ENCODE measurements at places on chromosomes 3 and 15.

GRCh38 chr3:157919319-157919887, 186.8 kb downstream of the SHOX2 start:
- no peak for DNase-seq

DNA sequence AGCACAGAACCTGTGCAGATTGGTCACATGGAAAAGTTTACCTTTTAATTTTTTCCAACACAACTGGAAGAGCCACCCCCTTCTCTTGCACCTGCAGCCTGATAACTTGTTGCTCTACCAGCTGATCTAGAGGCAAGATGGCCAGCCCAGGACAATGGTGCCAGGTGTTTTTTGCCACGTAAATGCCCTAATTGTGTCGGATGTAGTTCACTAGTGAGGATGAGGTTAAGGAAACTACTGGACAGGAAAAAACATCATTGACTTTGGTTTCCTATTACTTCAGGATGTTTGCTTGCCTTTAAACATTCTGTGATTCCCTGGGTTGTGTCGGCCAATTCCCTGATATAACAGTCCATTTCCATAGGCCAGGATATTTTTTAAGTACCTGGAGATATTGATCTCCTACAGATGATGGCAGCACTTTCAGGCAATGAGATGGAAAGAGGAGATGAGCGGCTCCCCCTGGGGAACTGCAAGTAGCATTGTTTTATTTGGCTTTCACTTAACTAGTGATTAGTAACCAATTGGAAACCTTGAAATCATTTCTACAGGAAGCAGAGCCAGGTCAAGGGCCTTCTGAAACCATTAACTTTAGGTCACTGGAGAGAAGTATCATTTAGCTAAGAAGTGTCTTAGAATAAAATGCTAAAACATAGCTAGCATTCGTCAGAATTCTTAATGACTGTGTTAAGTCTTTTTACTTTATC, 72.5 kb downstream of the OSBPL10 start:
- DNase-seq, result peak; percentile 70

GRCh38 chr3:70179111-70179510, 133.3 kb downstream of the MDFIC2 start:
- no peak for DNase-seq

DNA sequence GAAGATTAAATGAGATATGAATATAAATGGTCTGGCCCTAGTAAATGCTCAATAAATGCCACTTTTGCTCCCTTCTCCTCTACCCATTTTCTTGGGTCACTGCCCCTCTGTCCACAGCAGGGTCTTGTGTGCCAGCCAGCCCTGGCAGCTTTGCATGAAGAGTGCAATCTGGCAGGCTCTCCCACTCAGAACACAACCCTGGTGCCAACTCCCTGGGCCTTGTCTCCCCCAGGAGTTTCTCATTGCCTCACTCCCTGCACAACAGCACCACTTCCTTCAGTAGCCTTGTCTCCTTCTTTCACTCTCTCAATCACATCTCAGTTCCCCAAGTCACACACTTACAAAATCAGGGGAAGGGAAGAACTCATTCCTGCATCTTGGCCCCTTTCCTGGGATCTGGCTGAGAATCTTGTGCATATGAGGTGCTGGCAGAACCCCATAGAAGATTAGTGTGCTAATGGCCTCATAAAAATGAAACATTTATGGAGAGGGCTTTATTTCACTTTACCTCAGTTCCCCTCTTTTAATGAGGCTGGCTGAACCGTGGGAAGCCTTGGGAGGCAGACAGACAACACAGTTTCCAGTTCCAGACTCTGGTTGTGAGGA, 445.9 kb upstream of the PROK2 start:
- DNase-seq, result no peak

GRCh38 chr3:187042346-187042745, 97.0 kb downstream of the RPL39L start:
- no peak for DNase-seq

- peak; percentile 68 for DNase-seq
Measured at GRCh38 chr3:143000528-143000927, 842 bp upstream of the U2SURP start.

DNA sequence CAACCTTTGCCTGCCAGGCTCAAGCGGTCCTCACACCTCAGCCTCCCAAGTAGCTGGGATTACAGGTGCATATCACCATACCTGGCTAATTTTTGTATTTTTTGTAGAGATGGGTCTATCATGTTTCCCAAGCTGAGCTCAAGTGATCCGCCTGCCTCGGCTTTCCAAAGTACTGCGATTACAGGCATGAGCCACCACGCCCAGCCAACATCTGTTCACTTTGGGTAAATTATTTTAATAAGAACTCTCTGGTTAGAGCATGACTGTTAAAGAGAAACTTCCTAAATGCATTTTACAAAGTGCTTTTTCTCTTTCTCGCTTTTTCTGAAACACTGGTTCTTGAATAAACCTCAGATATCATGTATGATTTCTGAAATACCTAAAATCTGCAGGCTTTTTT, 172.5 kb downstream of the PTPRG start:
- DNase-seq, result no peak

DNA sequence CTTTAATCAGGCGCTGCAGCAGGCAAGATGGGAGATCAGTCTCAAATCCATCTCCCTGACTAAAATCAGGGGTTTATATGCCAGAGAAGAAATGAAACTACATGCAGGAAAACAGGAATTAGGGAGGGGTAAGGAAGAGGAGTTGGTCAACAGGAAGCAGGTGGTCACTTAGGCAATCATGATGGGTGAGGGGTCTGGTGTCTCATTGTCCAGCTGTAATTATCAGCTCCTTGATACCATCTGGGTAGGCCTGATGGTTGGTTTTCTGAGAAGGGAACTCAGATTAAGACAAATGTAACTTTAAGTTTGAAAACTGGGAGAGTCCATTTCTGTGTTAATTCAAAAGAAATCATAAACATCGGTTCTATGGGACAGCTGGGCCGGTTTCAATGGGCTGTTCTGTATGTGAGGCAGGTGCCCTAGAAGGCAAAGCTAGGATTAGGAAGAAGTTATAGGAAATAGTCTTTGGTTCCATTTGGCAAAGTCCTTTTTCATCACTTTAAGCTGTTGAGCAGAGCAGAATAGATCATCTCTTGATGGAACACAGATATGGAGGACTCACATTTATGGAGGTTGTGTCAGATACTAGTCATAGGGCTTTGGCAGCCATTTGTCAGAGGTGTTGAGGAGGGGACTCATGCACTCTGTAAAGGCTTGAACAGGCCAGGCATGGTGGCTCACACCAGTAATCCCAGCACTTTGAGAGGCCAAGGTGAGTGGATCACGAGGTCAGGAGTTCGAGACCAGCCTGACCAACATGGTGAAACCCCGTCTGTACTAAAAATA, 149.4 kb downstream of the VGLL4 start:
- DNase-seq, result no peak

- no peak for DNase-seq
Measured at GRCh38 chr3:146692254-146692653, 87.1 kb upstream of the PLSCR5 start.

DNA sequence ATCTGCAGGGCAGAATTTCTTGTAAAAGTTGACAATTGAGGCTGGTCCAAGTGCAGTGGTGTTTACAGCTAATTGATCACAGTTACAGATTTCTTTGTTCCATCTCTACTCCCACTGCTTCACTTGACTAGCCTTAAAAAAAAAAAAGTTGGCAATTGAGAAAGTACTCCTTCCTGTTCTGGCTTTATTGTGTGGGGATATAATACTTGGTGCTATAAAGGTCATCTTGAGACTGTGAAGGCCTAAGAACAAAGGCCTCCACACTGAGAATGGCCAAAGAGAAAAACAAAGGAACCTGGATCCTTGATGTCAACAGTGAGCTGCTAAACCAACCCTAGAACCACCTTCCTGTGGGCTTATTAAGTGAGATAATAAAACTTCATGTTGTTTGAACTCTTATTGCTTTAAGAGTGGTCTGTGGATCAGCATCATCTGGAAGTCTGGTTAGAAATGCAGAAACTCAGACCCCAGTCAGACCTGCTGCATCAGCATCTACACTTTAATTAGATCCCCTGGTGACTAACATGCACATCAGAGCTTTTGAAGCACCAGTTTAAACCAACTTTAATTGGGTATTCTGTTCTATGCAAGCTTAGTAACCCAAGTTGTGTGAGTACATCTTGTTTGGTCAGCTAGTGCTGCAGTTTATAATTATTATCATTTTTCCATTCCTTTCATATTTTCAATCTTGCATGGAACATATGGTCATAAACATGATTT, 55.2 kb downstream of the TMOD3 start:
- no peak for DNase-seq

DNA sequence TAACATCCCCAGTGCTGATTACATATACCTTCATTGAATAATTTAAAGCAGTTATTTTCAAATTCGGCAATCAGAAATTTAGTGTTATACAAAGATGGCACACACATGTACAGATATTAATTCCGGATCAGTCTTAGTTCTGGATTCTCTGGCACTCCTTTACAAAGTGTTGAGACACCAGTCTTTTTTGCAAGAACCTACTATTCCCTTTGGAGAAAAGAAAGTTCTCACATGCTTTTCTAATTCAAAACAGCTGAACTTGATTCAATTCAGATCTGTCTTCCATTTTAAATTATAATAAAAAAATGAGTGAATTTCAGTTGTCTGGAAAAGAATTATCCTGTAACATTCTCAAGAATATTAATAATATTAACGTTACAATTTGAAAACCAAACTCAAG, 20.4 kb downstream of the CCDC191 start:
- no peak for DNase-seq

DNA sequence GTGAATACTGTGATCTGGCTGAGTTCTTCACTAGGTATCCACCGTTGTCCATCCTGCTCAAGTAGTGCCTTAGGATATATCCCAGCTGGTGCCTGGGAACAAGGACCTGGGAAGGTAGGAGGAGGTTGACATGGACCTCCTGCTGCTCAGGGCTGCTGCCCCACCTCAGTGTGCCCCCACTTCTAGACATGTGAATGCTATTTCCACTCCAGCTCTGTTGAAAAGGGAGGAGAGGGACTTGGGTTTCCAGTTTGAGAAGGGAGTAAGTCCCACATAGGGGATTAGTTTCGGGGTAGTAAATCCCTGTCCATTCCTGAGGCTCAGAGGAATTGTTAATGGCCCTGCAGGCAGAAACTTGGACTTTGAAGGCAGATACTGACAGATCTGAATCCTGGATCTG, 32.9 kb upstream of the ETV5 start:
- DNase-seq, result no peak

GRCh38 chr15:100901296-100901695, 17.9 kb upstream of the LRRK1 start:
- no peak for DNase-seq

DNA sequence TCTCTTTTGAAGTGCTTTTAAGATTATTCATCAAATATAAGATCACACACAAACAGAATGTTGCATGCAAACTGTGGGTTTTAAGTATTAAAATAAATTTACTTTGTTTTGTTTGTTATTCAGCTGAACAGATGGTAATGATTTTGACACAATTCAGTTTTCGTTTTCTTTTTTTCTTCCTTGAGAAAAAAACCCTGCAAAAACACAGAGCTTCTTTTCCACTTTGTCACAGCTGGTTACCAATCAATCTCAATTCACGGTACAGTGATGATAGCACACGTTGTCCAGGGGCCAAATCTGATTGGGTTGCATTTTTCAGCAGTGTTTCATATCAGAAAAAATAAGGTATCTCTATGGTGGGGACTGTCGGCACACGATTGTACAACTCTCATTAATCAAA, 473.6 kb downstream of the ROBO2 start:
- DNase-seq, result no peak

GRCh38 chr15:88454867-88455810, 12.0 kb downstream of the MRPL46 start:
- peak; percentile 64 for DNase-seq

GRCh38 chr15:78351539-78351938, 11.4 kb downstream of the CRABP1 start:
- DNase-seq, result no peak

- peak; percentile 80 for DNase-seq
Measured at GRCh38 chr3:106728315-106729098, 648.7 kb upstream of the CCDC54 start.

DNA sequence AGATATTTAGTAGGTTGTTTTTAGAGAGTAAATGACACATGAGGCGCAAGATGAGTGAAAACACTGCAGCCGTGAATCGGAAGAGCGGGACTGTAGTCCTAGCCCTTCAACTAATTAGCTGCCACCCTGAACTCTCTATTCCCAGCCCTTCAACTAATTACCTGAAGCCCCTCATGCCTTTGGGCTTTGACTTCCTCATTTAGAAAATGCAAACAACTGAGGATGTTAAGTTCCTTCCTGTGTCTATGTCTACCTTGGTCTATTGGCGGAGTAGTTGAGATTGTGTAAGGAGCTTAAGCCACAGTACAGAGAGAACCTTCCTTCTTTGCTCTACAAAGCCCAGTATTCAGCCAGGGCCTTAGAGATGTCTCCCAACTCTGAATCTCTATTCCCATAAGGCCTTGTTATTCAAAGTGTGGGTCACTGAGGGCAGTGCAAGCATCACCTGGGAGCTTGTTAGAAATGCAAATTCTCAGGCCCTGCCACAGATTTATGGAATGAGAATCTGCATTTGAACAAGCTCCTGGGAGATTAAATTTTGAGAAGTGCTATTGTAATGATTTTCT, 71.8 kb upstream of the SCN5A start:
- no peak for DNase-seq

GRCh38 chr3:88807491-88808105, 299.8 kb upstream of the EPHA3 start:
- no peak for DNase-seq

All from ACHN (cell line).